DND-41 (cell line): ENCODE measurements at places on chromosomes 12 and 14.
A peak's percentile ranks its signal among the peaks of the same experiment; 100 is the strongest.

GRCh38 chr12:71141378-71141926, 16.3 kb downstream of the TSPAN8 start:
- DNase-seq: no peak

DNA sequence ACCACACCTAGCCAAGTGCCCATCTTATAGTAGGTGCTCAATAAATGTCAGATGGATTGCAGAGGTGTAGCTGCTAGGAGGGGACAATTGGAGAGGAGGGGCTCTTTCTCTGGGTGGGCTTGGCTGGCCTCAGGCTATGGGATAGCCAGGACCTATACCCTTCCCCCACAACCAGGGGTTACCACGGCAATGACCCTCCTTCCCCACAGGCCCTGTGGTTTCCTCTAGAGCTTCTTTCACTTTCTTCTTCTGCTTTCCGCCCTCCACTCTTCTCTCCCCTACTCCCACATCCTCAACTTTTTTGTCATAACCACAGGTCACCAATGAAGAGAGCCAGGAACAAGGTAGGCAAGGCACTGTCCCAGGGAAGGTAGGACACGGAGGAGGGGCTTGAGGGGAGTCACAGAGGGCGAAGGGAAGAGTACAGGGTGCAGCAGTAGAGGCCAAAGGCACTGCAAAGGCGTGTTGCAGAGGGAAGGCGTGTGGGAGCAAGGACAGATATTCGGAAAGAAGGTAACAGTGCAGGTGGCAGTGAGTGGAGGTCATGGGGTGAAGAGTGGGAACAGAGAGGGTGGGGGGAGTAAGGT, 1.9 kb upstream of the ITGB7 start:
- DNase-seq: peak; percentile 57

- no peak for DNase-seq
Observed at GRCh38 chr12:69555461-69555860, 29.8 kb upstream of the CCT2 start.

- DNase-seq: no peak
Observed at GRCh38 chr12:88375306-88376305, 204.7 kb downstream of the KITLG start.

GRCh38 chr14:54643696-54644176, 76.8 kb downstream of the SAMD4A start:
- no peak for DNase-seq

- DNase-seq: no peak
Observed at GRCh38 chr14:77475432-77476115, 17.7 kb downstream of the AHSA1 start.

- no peak for DNase-seq
Observed at GRCh38 chr14:96398921-96399320, 7.0 kb downstream of the AK7 start.

DNA sequence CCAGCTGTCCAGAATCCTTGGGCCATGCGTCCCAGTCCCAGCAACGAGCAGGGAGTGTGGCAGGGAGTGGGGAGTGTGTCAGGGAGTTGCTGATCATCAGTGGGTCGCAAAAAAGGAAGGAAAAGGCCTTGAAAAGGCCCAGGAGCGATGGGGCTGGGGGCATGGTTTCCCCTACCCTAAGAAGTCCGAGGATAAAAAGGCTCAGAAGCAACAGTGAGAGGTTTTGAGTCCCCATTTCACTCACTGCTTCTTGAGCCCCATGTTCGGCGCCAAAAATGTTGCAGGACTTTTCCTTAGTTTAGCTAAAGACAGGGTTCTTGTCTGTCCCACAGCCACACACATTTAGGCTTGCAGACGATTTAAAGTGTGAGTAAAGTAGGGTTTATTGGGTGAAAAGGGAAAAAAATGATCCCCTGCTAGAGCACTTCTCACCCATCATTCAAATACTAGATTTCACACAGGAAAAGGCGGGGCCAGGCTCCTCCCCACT, 189.5 kb downstream of the KCNC2 start:
- peak; percentile 18 for DNase-seq
